ENCODE measurements at places on chromosomes 1 and 21.

- no peak for DNase-seq
Observed at GRCh38 chr1:80893115-80893514, 907.6 kb upstream of the ADGRL2 start.

DNA sequence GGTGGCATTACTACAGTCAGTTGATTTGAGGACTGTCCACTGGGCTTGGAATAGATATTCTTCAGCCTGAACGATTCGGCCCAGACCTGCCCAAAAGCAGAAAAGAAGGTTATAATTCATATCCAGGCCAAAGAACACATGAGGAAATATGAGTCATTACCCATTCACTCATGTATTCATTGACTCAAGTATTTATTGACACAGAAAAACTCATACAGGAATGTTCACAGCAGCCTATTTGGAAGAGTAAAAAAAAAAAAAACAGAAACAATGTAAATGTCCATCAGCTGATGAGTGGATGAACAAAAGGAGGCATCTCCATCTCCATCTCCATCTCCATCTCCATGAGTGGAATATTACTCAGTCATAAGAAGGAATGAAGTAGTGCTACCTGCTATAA, 15.9 kb downstream of the ZMYND12 start:
- DNase-seq, result no peak

GRCh38 chr1:58928514-58928913, 144.7 kb upstream of the JUN start:
- DNase-seq, result no peak

DNA sequence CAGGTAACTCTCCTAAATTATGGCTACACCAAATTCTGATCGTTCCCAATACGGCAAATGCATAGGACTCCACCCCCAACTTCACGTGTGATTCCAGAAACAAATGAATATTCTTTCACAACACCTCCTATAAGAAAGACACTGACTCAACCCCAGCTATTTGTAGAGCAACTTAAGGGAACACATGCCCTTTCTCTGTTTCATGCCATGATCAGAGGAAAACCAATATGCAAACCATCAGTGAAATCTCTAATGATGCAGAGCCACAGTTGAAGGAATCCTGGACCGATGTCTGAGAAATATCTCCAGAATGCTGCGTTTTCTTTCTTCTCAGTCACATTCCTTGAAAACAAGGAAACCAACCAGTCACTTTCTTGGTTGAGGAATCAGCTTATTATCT, 164.2 kb upstream of the PTBP2 start:
- DNase-seq, result no peak

- no peak for DNase-seq
Observed at GRCh38 chr1:40710581-40711315, 19.2 kb downstream of the NFYC start.

- DNase-seq, result no peak
Observed at GRCh38 chr1:119647228-119647733, 785 bp downstream of the ZNF697 start.

DNA sequence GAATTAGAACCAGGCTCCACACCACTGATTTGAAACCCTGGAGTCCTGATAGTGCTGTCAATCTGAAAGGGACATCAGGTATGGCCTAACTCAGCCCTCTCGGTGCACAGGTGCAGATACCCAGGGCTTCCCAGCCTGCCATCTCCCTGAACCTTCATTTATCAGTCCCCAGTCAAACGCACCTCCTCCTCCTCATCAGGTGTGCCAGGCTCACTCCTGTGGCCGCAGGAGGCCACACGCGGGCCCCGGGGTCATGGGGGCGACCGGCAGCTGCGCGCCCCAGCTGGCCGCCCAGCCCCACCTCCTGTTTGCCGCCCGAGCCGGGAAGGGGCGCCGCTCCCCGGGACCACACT, 572 bp downstream of the FUCA1 start:
- peak; percentile 0 for DNase-seq

DNA sequence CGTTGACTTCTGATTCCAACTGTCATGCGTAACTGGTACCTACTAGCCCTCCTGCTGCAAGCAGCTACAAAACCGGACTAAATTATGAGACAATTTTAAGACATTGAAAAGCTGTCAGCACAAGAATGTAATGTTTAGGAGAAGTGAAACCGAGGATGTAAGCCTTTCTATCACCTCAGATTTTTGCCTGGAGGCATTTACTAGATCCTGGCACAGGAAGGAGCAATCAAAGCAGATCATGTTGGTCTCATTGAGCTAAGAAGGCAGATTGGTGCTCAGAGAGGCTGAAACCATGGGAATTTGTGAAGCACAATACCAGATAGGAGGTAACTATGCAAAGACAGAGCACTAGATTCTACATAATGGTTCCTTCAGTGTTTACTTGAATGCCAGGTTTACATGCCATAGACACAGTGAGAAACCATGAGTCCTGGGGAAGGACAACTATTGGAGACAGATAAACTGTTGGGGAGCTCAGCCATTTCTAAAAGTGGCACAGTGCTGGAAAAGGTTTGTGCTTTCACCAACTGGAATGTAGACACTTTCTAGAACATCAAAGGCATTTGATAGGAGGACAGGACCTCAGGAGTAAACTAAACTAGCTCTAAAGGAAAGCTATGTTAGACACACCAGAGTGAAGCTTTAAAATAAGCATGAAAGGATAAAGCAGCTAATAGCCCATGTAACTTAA, 179.4 kb downstream of the LYPLAL1 start:
- no peak for DNase-seq

- no peak for DNase-seq
Observed at GRCh38 chr1:23184212-23184934, 15.7 kb upstream of the LUZP1 start.

- DNase-seq, result no peak
Observed at GRCh38 chr1:211532088-211532444, 40.1 kb upstream of the RD3 start.

- no peak for DNase-seq
Observed at GRCh38 chr1:75334876-75335389, 200.7 kb downstream of the LHX8 start.

DNA sequence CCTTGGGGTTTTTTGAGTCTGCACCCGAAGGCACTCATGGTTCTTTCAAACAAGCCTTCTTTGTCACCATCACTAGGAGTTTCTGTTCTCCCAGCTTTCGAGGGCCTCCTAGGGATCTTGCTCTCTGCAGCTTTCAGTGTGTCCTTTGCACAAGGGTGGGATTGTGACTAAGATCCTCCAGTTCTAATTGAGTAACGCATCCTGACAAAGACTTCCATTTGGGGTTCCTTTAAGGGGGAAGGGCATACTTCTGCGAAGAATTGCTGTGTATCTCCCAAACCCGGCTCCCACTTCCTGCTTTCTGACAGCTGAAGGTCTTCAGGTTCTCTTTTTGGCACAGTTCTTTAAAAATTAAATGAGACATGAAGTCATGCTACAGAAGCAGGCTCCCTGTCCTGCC, 139.4 kb downstream of the EDEM3 start:
- DNase-seq, result no peak

GRCh38 chr21:45949928-45950739, 31.4 kb upstream of the COL6A1 start:
- DNase-seq, result no peak

DNA sequence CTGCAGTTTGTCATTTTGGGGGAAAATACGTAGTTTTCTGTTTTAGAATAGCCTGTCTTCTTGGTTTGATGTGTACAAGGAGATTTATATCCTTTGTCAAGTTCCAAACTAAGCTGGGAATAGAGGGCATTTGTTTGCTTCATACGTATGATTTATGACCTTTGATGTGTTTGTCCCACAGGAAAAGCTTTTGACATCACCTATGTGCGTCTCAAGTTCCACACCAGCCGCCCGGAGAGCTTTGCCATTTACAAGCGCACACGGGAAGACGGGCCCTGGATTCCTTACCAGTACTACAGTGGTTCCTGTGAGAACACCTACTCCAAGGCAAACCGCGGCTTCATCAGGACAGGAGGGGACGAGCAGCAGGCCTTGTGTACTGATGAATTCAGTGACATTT, 79.9 kb downstream of the LAMC1 start:
- DNase-seq, result no peak

DNA sequence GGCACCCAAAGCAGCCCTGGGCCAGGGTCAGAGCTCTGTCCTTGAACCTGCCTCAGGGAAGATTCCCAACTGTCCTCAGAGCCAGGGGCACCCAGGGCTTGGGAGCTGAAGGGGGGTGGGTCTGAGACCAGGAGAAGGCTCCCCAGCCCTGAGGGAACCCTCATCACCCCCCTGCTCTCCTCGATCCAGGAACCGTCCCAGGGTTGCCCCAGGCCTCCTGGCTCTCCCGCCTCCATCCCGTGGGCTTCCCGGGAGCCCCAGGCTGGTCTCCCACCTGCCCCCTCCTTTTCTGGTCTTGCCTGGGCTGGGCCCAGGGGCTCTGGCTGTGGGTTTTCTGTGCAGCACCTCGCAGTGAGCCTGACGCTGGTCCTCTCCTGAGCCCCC, 6.7 kb upstream of the SAMD11 start:
- DNase-seq, result no peak

GRCh38 chr1:219337588-219337987, 163.9 kb downstream of the LYPLAL1 start:
- DNase-seq, result no peak

GRCh38 chr1:205287767-205288559, 33.6 kb downstream of the NUAK2 start:
- peak; percentile 70 for DNase-seq

DNA sequence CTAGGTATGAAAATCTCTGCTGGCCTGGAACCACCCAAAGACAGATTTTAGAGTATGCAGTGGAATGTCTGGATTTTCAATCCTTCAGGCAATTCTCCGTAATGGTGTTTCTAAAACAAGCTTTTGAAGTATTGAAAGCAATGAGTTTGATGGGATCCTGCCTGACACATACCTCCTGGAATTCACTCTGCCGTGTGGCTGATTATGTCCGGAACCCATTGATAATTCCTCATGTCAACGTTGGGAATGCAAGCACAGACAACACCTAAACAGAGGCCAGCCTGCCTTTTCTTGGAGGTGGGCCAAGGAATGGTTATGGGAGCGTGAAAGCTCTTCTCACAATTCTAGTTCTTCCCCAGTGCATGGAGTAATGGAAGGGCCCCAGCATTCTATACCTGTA, 168.9 kb upstream of the HMCN1 start:
- DNase-seq, result no peak

DNA sequence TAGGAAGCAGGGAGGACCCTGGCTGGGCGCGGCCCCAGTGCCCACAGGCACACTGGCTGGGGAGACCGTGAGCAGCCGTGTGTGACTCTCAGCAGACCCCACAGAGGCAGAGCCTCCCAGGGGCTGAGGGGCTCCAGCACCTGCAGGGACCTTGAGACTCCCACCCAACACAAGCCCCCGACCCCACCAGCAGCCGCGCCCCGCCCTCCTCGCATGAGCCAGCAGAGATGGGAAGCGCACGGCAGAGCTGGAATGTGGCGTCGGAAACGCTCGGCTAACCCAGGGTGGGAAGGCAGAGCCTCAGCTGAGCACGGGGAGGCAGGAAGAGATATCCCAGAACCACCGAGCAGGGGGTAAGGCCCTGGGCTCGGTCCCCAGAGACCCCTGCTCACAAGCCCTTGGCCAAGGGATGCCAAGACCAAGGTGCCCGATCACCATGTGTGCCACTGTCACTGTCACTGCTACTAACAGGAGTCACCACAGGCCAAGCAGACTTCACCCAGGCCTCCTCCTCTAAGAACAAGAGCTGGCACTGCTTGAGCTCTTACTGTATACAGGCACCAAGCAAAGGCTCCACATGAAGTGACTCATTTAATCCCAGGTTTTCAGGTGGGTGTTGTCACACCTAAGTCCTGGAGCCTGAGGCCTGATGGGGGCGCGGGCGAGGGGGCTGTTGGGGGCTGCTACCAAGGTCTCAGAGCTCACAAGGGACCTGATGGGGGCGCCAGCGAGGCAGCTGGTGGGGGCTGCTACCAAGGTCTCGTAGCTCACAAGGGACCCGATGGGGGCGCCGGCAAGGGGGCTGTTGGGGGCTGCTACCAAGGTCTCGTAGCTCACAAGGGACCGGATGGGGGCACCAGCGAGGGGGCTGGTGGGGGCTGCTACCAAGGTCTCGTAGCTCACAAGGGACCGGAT, 20.1 kb downstream of the MEGF6 start:
- DNase-seq, result no peak

- DNase-seq, result no peak
Observed at GRCh38 chr1:46554597-46555381, 3.3 kb upstream of the KNCN start.

- no peak for DNase-seq
Observed at GRCh38 chr1:58883037-58883887, 99.4 kb upstream of the JUN start.

GRCh38 chr21:41766883-41767605, at the start of gene RIPK4:
TSS of gene RIPK4 (minus strand) at chr21:41767052. CDS start at chr21:41767041, 11 bp downstream.
- DNase-seq, result peak; percentile 22

- peak; percentile 49 for DNase-seq
Observed at GRCh38 chr21:45970674-45971615, 10.6 kb upstream of the COL6A1 start.

- no peak for DNase-seq
Observed at GRCh38 chr21:45997205-45997494, 15.6 kb downstream of the COL6A1 start.

DNA sequence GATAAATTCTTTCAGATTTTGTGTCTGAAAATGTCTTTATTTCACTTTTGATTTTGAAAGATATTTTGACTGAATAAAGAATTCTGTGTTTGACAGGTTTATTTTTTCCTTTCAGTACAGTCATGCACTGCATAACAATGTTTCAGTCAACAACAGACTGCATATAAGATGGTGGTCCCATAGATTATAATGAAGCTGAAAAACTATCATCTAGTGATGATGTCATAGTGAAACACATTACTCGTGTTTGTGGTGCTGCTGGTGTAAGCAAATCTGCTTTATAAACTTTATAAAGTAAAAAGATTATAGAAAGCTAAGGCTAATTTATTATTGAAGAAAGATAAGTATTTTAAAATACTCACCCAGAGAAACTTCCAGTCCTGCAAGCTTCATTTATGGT, 65.3 kb upstream of the PRRX1 start:
- DNase-seq, result no peak

- DNase-seq, result peak; percentile 84
Observed at GRCh38 chr1:32201011-32201855, 838 bp downstream of the CCDC28B start.

- no peak for DNase-seq
Observed at GRCh38 chr21:42006765-42007164, 3.4 kb downstream of the ZBTB21 start.

- DNase-seq, result no peak
Observed at GRCh38 chr21:43278359-43278758, 109.6 kb downstream of the CRYAA start.

DNA sequence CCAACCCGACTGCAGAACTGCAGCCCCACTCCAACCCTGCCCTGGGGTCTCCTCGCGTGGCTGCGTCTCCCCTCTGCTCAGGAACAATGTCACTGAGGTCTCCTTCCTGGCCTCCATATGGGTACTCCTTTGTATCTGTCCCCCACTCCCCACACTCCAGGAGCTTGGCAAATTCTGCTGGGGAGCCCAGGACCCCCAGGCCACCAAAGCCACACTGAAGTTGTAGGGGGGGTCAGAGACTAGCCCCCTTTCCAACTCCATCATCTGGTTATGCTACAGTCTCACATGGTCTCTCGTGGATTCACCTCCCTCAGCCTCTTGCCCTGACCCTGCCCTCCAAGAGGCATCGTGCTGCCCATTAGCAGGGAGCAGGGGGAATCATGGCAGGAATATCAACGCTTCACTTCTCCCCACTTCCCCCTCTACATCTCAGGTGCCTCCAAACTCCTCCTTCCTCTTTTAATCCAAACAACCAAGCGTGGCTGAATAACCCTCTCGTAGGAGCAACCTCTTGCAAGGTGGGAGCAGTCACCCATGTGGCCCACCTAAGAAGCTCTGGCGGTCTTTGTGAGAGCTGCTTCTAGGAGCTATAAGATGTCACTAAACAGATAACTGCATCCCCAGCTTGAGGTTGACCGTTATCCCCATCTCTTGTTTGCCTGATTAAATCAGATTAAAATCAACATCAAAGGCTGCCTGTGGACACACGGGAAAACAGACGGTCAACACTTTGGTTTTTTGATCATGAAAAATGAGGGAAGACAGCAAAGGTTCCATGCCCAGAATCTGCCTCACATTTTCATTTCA, 86.4 kb downstream of the MIS18A start:
- no peak for DNase-seq

All from stimulated activated CD4-positive, alpha-beta T cell treated with anti-CD3 and anti-CD28 coated beads, TNF-alpha, amount 100 ng/mL, for 24 hours (primary cell).